ENCODE measurements at places on chromosomes 13 and 19.

DNA sequence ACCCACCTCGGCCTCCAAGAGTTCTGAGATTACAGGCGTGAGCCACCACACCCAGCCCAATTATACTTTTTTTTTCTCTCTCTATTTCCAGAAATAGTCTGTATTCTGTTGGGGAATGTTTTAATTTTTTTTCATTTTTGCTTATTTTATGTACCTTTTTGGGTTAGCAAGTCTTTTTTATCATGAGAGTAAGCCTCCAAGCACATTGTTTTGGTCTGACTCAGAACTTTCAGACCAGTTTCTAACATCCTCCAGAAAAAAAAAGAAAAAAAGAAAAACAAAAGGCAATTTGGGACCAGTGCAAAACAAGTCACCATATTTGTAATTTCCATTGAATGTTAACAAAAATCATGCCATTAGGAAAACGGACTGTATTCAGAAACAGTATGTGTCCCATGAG, 1465.5 kb downstream of the SLITRK5 start:
- DNase-seq, result no peak

DNA sequence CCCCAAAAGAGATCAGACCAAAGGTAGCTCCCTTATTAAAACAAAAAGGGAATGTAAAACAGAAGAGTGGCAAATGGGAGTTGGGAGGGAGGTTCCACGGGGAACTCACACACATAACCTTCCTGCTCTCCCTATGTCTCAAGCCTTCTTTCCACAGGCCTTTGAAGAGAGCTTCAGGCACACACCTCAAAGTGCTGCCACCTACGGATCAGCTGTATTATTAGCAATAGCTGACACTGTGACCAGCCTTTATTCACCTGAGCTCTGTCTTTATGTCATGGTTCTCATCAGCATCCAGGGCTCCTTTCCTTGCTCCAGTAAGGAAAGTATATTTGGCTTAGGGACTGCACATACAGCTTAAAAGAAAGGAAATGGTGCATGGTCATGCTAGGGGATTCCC, 11.3 kb downstream of the ZNF571 start:
- no peak for DNase-seq

DNA sequence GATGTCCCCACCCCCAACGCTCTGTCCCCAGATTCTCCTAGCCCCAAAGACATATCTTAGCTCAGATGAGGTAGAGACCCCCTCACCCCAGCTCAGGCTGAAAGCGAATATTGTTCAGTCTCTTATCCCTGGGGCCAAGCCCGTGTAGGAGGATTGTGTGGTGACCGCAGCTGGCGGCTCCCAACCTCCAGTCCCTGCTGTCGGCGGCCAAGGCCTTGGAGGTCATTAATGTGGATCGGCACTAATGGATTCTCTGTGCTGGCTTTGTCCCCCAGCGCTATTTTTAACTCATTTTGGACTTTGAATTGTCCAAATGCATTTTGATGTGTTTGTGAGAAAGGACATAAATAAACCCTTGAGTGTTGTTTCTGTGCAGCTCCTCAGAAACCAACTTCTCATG, 124.2 kb downstream of the UQCRFS1 start:
- DNase-seq, result no peak

GRCh38 chr13:45142440-45143345, 22.4 kb downstream of the GTF2F2 start:
- no peak for DNase-seq

- DNase-seq, result no peak
Measured at GRCh38 chr13:45122941-45123340, 2.6 kb downstream of the GTF2F2 start.

- no peak for DNase-seq
Measured at GRCh38 chr19:31574251-31574973, 225.2 kb upstream of the TSHZ3 start.

DNA sequence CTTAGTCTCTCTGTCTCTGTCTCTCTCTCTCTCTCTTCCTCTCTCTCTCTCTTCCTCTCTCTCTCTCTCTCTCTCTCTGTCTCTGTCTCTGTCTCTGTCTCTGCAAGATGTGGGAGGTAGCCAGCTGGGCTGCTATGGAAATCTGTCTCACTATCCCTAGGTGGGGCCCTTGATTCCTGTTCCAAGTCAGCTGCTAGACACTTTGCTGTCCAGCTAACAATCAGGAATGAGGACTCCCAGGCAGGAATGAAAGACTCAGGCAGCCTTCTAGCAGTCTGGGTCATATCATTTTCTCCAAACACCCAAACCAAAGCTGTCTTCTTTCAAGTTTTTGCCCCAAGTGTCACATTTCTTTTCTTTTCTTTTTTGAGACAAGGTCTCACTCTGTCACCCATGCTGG, 23.2 kb downstream of the CATSPERD start:
- no peak for DNase-seq

GRCh38 chr13:105365831-105366230, 1169.6 kb downstream of the EFNB2 start:
- DNase-seq, result no peak

Data from G401 (cell line).